Lower leg skin (tissue), 4 donors: ENCODE measurements at places on chromosomes 16 and 17. TPM values are rescaled to one million over a fixed set of nuclear protein-coding genes. Genes with fewer than 3 reads are reported as not detected.

The MEIOC gene
- total RNA-seq = 0.17 TPM

The ZG16 gene
- total RNA-seq = not detected

The ABCA5 gene
- total RNA-seq = 63.3 TPM

GRCh38 chr16:79329967-79330366 lies 270.6 kb downstream of the MAF start:
- DNase-seq = no peak

DNA sequence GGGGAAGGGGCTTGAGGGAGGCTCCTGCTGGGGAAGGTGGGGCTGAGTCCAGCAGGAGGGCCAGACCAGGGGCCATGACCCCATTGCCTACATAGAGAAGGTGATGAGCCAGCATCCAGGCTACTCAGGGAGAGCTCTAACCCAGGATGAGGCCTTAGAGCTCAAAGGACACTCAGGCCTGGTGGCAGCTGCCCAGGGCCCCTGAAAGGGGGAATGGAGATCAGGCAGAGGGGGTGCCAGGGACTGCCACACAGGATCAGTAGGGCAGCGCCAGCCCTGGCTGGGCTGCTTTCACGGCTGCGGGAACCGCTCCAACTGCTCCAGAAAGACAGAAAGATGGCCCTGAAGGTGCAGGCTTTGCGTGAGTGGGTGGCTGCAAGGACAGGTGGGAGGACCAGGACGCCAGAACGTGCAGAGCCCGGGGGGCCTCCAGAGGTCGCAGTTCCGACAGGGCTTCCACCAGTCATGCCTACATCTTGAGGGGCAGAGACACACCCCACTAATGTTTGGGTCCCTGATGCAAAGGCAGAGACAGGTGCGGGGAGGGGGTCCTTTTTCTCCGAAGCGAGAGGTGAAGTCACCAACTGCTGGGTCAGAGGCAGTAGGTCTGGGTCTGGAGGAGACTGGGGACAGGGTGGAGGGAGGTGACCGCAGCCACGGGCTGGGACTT lies 882 bp upstream of the ATP6V0C start:
- no peak for DNase-seq

DNA sequence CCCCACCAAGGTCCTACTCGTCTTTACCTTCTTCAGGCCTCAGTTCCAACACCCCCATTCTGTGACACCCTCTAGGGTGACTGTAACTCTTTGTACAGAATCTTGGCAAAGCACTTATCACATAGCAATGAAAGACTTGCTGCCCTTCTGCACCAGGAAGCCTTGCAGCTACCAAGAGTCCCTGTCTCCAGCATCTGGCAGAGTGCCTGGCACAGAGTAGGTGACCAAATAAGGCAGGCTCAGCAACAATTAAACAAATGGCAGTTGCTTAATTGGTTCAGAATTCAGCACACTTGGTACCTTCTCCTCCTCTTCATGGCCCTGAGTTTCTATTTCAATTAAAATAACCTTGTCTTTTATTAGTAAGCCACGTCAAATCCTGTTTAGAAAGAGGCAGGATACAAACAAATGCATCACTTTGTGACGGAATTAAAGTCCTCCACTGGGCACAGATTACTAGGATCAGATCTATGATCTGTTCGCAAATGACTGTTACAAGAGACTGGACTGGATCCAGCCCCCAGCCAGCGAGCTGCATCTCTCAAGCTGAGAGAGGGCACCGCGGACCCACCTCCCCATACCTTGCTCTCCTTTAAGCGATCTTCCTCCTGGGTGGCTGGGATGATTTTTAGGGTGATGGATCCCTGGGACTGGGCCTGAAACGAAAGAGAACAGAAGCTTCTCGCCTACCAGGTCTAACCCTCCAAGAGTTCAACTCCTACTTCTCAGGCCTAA lies 9.4 kb downstream of the MPP3 start:
- no peak for DNase-seq

DNA sequence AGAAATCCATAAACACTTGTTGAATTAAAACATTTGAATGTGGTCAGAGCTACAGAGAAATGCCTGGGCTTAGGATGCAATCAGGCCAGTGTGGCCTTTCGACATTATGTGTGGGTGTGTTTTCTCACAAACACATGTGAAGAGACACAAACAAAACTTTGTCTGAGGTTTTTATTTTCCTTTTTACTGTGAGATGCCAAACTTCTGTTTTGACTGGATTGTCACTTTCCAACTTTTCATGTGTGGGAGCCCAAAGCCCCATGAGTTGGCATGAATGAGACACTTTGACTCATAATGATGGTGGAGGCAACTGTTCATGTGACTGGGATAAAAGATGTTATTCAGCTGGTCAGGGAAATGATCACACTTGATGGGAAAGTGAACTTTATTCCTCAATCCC lies 71.9 kb upstream of the GAS7 start:
- DNase-seq = no peak

GRCh38 chr17:7219812-7220592 lies at the start of the genes ACADVL and DLG4:
Gene ACADVL (plus strand): TSS chr17:7219938. CDS start chr17:7219985, 47 bp downstream.
Gene DLG4 (minus strand): TSS chr17:7219836.
- DNase-seq = peak; percentile 99
